ENCODE measurements at places on chromosomes 12 and 14.

DNA sequence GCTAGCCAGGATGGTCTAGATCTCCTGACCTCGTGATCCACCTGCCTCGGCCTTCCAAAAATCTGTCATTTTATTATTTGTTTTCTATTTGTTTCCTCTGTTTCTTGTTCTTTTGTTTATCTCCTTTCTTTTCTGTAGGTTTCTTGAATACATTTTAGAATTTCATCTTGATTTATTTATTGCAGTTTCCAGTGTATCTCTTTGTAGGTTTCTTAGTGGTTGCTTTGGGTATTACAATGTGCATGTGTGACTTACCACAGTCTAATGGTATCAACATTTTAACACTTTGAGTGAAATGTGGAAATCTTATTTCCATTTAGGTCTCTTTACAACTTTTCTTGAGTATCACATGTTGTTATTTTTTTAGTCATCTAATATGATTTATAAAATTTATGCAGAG is 29.9 kb upstream of the MUCL1 start:
- DNase-seq: no peak

DNA sequence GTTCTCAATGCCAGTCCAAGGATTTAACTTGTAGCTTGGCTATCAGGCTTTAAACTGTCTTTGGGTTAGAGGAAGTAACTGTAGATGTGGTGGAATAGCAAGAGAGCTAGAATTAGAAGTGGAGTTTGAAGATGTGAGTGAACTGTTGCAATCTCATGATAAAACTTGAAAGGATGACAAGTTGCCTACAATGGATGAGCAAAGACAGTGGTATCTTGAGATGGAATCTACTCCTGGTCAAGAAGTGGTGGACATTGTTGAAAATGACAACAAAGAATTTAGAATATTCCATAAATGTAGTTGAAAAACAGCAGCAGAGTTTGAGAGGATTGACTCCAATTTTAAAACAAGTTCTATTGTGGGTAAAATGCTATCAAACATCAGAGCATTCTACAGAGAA is 199.0 kb downstream of the DUSP6 start:
- no peak for DNase-seq

DNA sequence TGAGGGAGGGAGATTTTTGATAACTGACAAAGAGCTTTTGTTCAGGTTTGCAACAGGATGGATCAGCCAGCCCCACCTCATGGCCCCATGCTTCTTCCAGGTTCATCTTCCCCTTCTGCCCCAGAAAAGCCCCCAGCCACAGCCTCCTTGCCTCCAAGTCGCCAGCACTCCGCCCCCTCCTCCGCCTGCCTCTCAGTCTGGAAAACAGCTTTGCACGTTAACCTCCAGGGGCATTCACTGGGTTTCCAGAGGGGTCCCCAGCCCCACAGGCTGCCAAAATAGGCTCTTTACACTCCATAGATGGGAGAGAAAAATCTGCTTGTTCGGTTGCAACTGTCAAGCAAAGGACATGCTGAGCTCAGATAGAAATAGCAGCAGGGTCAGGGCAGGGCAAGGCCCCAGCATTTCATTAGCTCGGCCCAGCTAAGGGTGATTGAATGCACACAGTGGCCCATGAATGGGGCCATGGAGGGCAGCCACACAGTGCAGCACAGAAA is 253.6 kb downstream of the ZFP36L1 start:
- no peak for DNase-seq

GRCh38 chr12:20142956-20143355 is 225.4 kb upstream of the PDE3A start:
- DNase-seq: no peak

DNA sequence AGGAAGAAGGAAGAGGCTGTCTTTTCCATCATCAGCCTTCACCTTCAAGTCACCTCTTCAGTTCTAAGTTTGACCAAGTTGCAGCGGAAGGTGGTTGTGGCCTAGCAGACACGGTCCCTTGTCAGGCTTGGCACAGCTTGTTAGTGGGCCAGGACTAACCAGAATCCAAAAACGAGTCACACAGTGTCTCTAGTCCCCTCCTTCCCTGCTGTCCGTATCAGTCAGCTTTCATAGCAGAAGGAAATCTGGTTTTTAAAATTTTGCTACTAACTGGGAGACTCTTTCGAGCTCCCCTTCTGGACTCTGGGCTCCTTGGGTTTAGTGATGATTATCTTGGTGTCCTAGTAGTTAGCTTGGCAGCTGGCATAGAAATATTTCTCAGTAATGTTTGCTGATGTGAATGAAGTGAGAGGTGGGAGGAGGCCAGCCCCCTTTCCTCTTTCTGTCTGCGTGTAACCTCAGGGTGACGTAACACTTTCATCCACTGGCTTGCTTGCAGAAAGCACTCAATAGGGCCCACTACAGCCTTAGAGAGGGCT is 3.8 kb downstream of the ETV6 start:
- DNase-seq: no peak

DNA sequence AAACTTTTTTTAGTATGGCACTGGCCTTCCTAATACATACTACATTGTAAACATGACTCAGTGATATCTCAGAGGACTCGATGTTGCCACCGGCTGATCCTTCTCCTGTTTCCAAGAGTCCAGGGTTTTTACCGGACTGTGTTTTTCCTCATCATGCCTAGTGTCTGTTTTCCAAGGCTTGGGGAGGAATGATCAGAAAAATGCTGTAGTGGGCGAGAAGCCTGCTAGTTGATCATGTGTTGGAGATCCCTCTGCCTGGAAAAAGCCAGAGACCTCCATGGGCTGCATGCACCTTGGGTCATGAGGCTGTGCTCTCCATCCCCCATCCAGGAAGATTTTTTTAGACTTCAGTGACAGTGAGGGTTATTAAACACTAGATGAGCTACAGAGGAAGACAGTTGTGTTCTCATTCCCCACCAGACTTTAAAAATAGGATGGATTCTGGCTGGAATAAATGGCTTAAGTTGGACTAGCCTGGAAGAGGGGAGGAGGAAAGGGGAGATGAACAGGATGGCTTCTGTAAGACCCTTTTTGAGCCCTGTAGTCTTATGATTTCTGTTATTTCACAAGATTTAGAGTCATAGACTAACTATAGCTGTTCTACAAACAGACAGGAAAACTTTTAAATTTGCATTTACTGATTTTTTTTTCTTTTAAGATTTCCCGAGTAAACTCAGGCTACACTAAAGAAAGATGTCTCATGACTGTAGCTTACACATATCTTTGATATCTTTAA is 145.7 kb downstream of the SAMD4A start:
- DNase-seq: no peak

DNA sequence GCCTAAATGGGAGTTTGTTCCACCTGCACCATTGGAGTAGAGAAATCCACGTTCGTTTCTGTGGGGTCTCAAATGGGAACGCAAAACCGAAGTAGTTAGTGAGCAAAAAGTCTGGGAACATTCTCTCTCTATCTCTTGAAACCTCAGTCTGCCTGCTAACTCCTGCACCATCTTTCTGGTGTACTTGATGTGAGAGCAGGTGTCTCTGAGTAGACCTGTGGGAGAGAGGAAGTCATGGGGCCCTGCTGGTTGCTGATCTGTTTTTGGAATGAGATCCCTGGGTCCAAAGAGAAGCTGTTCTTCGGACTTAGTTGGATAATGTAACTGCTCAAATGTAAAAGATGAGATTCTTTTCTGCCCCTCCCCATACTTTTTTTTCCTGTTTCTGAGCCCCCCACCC is 57.3 kb downstream of the MAX start:
- no peak for DNase-seq

DNA sequence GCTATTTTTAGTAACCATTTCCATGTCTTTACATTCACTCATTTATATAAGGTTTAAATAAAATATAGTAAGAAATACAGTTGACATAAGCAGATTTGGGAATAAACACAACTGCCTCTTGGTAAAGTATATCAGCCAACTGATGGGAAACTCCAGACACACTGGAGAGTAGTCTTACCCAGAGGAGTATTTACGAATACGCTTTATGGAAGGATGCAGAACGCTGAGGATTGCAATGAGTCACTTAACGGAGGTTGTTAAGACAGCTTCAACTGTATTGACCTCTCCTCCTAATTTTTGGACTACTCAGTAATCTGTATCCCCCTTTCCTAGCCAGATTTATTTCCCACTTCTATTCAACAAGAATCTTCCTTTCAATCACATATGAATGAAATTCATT is 6.0 kb downstream of the C2CD5 start:
- no peak for DNase-seq

- DNase-seq: no peak
Observed at GRCh38 chr14:24098927-24099813, 5.1 kb downstream of the PCK2 start.

GRCh38 chr14:68105816-68106215 is 286.2 kb downstream of the RAD51B start:
- no peak for DNase-seq

Data from BE2C (cell line).